ENCODE measurements at places on chromosomes 6 and 20. TPM values are rescaled to one million over a fixed set of nuclear protein-coding genes. Genes with fewer than 3 reads are reported as not detected.

- no peaks in the 10 kb centered on the region for H3K36me3 ChIP-seq
- H3K4me1 ChIP-seq = no peaks in the 10 kb centered on the region
- H3K4me3 ChIP-seq = no peak overlapping the region
- no peak for DNase-seq
- peaks cover 12% of the 10 kb centered on the region for H3K27me3 ChIP-seq
Observed at GRCh38 chr6:14058029-14058695, 59.4 kb upstream of the CD83 start.

DNA sequence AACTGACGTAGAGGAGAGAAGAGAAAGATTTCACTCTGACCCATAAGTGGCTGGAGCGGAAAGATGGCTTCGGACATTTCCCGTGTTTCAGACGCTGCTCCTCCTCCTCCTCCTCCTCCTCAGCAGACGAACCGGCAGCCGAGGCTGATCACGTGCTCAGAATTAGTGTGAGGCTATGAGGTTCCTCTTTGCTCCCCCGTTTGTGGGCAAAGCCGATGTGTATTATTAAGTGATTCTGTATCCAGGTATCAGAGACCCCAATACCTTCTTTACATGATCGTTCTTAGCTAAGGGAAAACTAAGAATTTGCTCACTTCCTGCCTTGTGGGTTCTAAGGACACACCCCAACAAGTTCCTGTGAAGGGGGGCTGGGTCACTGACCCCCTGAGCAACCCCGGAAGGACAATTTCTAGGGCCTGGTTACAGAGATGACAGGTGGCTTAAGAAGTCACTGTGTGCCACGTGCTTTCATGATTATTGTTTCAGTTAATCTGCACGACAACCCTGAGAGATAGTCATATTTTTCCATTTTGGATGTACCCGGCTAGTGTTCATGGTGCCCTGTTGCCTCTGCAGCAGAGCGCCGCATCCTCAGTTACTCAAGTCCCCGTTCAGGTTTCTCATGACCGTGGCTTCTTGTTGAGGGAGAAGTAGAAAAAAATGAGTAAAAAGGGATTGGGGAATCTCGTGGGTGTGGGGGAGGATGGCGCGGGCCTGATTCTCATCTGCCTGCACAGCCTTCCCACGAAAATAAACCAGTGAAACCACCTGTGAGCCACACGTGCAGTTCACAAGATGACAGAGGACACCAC, 671.8 kb downstream of the QKI start:
- no peak overlapping the region for H3K4me3 ChIP-seq
- peaks cover 1% of the 10 kb centered on the region for H3K4me1 ChIP-seq

Gene ASXL1
- total RNA-seq = 189 TPM

- no peak overlapping the region for H3K27ac ChIP-seq
- no peak for DNase-seq
- no peaks in the 10 kb centered on the region for H3K4me1 ChIP-seq
- H3K4me3 ChIP-seq = no peak overlapping the region
- peaks cover 17% of the 10 kb centered on the region for H3K27me3 ChIP-seq
Observed at GRCh38 chr6:14060971-14061370, 56.6 kb upstream of the CD83 start.

- no peak overlapping the region for H3K27ac ChIP-seq
- H3K36me3 ChIP-seq = no peaks in the 10 kb centered on the region
Observed at GRCh38 chr6:135586844-135587243, 89.3 kb upstream of the AHI1 start.

Gene RIPPLY2
- total RNA-seq = not detected

Gene SFTA2
- 2.6 TPM for total RNA-seq

Gene ZC2HC1B
- total RNA-seq = not detected

- H3K27me3 ChIP-seq = peaks cover 71% of the 10 kb centered on the region
- DNase-seq = peak; percentile 40
- no peaks in the 10 kb centered on the region for H3K36me3 ChIP-seq
- peak overlapping the region; percentile 83 for H3K4me3 ChIP-seq
- H3K27ac ChIP-seq = peak overlapping the region; percentile 86
Observed at GRCh38 chr6:151240036-151240685, 394 bp downstream of the AKAP12 start.

Gene SPDEF
- total RNA-seq = 0.65 TPM

- no peak for DNase-seq
- H3K27ac ChIP-seq = no peak overlapping the region
- H3K4me3 ChIP-seq = no peak overlapping the region
- peaks cover 71% of the 10 kb centered on the region for H3K36me3 ChIP-seq
- no peaks in the 10 kb centered on the region for H3K27me3 ChIP-seq
- peaks cover 2% of the 10 kb centered on the region for H3K4me1 ChIP-seq
Observed at GRCh38 chr6:111276335-111276734, 189.0 kb downstream of the SLC16A10 start.

- DNase-seq = no peak
- peak overlapping the region; percentile 65 for H3K27ac ChIP-seq
- no peaks in the 10 kb centered on the region for H3K36me3 ChIP-seq
- H3K4me1 ChIP-seq = peaks cover 7% of the 10 kb centered on the region
Observed at GRCh38 chr6:10425975-10426780, 11.3 kb upstream of the TFAP2A start.

DNA sequence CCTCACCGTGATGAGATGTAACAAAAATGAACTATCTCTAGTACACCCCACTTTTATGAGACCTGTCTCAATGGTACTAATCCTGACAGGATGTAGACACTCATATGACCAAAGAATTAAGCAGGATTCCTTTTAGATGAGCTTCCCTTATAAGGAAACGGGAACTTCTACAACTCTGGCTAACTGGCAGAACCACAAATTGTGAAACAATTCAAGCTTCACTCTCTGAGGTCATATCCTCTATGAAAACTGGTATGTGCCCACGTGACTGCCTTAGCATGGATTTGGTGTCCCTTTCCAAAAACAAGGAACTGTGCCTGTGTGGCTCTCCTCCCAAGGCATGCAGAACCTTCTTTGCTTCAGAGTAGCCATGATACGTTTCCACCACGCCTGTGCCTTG, 14.1 kb upstream of the CPNE5 start:
- peaks cover 11% of the 10 kb centered on the region for H3K27me3 ChIP-seq
- peaks cover 12% of the 10 kb centered on the region for H3K4me1 ChIP-seq
- H3K4me3 ChIP-seq = no peak overlapping the region
- no peak for DNase-seq

Gene SLC16A10
- total RNA-seq = 8.1 TPM

Gene FAM110A
- total RNA-seq = 17.9 TPM

GRCh38 chr6:15690510-15690909, 27.7 kb upstream of the DTNBP1 start:
- H3K4me3 ChIP-seq = no peak overlapping the region
- no peak overlapping the region for H3K27ac ChIP-seq
- no peak for DNase-seq
- H3K4me1 ChIP-seq = peaks cover 11% of the 10 kb centered on the region
- no peaks in the 10 kb centered on the region for H3K36me3 ChIP-seq

DNA sequence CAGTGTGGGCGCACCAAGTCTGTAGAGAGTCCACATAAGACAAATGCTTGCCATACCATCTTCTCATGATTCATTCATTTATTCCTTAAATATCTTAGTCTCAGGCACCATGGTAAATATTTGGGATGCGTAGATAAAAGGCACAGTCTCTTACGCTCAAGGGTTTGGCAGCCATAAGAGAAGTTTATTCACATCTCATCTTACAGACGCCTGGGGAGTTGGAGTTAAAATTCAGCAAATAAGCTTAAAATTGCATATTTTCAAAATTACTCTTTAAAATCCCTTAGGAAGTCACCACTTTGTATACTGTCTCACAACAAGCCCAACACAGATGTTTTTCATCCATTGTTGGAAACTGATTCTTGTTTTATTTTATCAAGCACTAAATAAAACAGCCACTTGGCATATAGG, 363.3 kb downstream of the KIF16B start:
- H3K4me3 ChIP-seq = no peak overlapping the region
- H3K36me3 ChIP-seq = no peaks in the 10 kb centered on the region
- H3K27me3 ChIP-seq = peaks cover 4% of the 10 kb centered on the region
- no peak for DNase-seq

Gene BYSL
- 32.8 TPM for total RNA-seq

GRCh38 chr6:34243901-34244884, 4.6 kb downstream of the SMIM29 start:
- DNase-seq = no peak
- H3K27me3 ChIP-seq = no peaks in the 10 kb centered on the region
- no peak overlapping the region for H3K4me3 ChIP-seq
- peak overlapping the region; percentile 84 for H3K27ac ChIP-seq

DNA sequence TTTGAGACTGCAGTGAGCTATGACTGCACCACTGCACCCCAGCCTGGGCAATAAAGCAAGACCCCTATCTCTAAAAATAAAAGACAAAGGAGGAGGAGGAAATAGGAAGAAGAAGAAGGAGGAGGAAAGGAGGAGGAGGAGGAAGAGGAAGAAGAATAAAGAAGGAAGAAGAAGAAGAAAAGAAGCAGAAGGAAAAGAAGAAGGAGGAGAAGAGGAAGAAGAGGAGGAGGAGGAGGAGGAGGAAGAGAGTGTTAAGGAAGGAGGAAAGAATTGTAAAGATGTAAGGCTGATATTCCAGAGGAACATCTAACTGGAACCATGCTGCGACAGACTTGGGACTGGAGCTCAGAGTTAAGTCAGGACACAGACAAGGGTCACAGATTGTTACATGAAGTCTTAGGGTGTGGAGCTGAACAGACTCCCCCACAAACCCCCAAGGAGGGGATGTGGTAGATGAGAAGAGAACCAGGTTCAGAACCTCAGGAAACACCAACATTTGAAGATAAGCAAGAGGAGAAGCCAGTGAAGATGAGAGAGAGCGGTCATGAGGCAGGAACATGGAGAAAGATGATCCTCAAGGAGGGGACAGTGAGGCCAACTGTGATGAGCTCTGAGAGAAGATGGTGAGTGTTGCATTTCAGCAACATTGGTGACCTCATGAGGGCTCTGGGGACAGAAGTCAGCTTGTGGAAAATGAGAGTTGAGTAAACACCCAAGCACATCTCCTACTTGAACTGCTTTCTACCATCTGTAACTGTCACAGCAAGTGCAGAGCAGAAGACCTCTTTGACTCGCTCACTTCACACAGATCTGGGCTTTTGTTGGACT, 118.2 kb downstream of the CD164 start:
- H3K27ac ChIP-seq = no peak overlapping the region
- peaks cover 4% of the 10 kb centered on the region for H3K36me3 ChIP-seq
- DNase-seq = no peak
- no peaks in the 10 kb centered on the region for H3K27me3 ChIP-seq
- H3K4me1 ChIP-seq = no peaks in the 10 kb centered on the region

Gene ZNF311
- total RNA-seq = 0.91 TPM

GRCh38 chr20:9053108-9053507, 15.8 kb upstream of the PLCB4 start:
- no peak overlapping the region for H3K4me3 ChIP-seq
- no peaks in the 10 kb centered on the region for H3K36me3 ChIP-seq
- no peak for DNase-seq

DNA sequence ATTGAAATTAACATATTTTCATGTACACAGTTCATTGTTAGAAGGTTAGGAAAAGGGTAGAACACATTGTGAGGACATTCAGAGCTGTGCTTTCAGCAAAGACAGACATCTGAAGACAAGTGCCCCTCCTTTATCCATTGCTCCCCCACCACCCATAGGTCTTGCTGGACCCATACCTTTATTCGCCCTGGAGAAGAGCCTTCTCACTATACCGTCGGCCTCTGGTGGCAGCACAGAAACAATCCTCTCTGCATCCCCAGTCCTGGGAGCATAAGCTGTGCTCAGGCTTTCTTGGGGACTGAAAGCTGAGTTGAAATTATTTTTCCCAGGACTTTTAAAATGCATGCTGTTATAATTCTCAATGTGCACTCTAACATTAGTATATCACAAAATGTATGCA, 372.3 kb downstream of the EPHA7 start:
- no peaks in the 10 kb centered on the region for H3K4me1 ChIP-seq
- no peaks in the 10 kb centered on the region for H3K27me3 ChIP-seq
- no peaks in the 10 kb centered on the region for H3K36me3 ChIP-seq
- H3K4me3 ChIP-seq = no peak overlapping the region
- H3K27ac ChIP-seq = no peak overlapping the region

GRCh38 chr6:42781796-42782688, at the start of gene BICRAL:
TSS of gene BICRAL (plus strand) at chr6:42782052. CDS start at chr6:42822023, 39,971 bp downstream.
- peak within 1 kb of the TSS; percentile 94 for H3K4me3 ChIP-seq
- H3K27ac ChIP-seq = peak within 1 kb of the TSS; percentile 98
- DNase-seq = peak; percentile 46

DNA sequence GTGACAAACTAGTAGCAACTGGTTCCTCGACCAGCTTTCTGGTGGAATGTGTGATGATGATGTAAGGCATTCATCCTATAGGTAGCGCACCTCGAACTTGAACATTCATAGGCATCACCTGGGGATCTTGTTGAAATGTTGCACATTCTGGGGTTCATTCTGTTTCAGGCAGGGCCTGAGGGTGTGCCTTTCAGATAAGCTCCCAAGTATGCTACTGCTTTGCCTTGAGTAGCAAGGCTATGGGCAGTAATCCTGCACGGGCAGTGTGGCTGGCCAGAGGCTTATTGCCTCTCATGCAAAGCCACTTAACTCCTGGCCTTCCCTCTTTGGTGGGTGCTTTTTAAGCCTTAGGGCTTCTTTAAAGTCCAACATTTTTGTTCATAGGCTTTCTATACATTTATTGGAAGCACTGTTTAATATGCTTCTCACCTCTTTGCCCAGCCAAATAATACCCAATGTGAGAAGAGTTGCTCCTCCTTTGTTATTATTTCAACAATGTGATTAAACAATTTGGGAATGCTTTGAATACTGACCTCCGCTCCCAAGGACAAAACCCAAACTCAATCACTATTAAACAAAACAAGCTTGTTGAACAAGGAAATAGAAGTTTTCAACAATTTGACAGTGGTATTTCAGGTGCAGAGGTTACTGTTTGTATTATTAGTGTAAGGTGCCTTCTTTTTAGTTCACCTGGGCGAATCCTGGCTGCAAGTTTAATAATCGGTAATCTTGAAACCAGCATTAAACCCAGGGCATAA, 57.5 kb downstream of the JARID2 start:
- no peak overlapping the region for H3K4me3 ChIP-seq
- H3K27me3 ChIP-seq = no peaks in the 10 kb centered on the region
- no peak for DNase-seq
- H3K4me1 ChIP-seq = peaks cover 73% of the 10 kb centered on the region
- no peaks in the 10 kb centered on the region for H3K36me3 ChIP-seq

DNA sequence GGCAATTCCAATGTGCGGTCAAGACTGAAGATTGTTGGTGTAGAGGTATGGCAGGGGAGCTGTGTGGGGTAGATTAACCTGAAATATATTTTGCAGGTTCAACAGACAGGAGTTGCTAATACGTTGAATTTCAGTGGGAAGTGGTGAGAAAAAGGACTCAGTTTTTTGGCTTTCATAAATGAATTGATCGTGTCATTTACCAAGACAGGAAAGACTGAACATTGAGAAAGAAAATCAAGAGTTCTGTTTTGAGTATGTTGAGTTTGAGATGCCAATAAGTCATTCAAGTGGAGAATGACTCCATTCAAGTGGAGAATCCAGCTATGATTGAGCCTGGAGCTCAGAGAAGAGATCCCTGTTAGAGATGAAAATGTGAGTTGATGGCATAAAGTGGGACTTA, 31.1 kb downstream of the NFYA start:
- no peak overlapping the region for H3K27ac ChIP-seq
- H3K36me3 ChIP-seq = peaks cover 17% of the 10 kb centered on the region
- no peak overlapping the region for H3K4me3 ChIP-seq
- no peak for DNase-seq
- H3K27me3 ChIP-seq = no peaks in the 10 kb centered on the region
